ENCODE measurements at places on chromosomes 16 and 17.

DNA sequence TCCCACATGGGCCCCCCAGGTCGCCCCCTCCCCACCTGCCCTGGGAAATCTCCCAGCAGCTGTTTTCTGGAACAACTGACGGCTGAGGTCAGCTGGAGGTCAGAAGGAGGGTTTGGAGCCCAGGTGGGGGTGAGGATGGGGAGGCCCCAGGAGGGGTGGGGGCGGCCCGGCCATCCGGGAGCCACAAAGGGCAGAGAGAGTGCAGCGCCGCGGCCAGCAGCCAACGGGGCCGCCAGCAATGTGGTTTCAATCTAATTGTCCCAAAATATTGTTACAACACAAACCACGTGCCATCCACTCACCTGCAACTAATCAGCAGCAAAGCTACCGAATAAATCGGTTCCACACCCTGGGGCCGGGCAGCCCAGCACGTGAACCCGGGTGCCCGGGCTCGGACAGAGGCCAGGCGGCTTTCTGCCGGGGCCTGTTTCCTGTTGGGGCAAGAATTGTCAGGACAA, 28.3 kb upstream of the SLC38A10 start:
- DNase-seq = no peak

GRCh38 chr17:6546069-6546718, 10.2 kb downstream of the PITPNM3 start:
- no peak for DNase-seq

DNA sequence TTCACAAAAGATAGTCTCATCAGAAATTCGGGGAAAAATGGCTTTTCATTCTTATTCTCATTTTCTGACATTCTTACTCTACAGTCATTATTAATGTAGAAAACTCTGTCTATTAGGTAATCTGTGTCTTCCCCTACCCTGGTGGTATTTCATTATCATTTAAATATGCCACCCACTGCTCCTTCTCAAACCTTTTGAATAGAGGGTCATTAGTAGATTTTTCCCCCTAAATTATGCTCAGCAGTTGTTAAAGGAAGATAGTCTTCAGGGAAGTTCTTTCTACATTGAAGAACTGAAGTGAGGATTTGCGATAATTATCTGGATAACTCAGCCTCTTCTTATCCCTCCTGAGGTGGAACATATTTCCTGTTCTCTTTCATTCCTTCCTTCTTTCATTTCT, 989.5 kb upstream of the RBFOX1 start:
- DNase-seq = no peak

- DNase-seq = no peak
These were observed 998 bp upstream of the TMEM11 start for GRCh38 chr17:21214777-21215541.

- DNase-seq = no peak
These were observed 1.5 kb downstream of the DLG4 start for GRCh38 chr17:7218166-7218565.

DNA sequence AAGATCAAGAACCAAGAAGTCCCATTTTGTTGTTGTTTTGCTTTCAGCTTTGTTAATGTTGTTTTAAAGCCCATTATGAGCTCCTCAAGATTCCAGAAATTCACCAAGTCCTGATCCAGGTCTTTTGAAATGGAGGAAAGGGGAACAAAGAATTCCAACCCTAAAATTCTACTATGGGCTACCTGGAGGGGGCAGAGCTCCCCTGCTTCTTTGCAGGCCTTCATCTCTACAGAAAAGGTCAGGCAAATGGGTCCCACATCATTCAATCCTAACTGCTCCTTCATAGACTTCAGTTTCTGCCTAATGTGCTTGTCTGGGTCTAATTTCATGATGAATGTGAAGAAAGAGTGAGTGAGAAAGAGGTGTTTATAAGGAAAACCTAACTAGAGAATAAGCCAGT, 375.5 kb downstream of the TOX3 start:
- no peak for DNase-seq

DNA sequence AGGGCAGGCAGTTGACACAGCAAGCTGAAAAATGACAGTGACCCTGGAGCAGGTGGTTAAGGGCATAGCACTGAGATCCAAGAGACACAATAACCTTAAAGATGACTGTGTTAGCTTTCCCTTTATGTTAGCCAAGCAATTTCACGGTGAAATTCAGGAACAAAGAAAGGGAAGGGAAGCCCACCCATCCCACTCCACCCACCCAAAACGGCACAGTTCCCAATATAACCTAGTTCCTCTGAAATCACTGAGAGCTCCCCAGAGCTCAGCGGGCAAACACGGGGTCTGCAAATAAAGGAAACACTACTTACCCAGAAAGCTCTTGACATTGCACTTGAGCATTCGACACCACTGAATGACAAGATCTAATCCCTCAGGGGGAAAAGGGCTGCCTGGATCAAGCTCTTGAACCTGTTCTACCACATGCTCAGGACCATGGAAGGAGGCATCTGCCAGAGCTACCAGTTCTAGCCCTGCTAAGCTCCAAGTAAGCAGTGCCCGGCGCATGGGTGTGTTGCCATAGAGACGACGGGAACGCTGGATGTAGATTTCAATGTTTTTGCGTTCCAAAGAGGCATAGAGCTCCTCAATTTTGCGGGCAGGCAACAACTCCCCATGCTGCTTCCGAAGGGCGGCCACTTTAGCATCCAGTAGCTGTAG, 10.6 kb downstream of the BLTP2 start:
- DNase-seq = no peak

GRCh38 chr17:72600934-72601333, 480.1 kb downstream of the SOX9 start:
- no peak for DNase-seq

DNA sequence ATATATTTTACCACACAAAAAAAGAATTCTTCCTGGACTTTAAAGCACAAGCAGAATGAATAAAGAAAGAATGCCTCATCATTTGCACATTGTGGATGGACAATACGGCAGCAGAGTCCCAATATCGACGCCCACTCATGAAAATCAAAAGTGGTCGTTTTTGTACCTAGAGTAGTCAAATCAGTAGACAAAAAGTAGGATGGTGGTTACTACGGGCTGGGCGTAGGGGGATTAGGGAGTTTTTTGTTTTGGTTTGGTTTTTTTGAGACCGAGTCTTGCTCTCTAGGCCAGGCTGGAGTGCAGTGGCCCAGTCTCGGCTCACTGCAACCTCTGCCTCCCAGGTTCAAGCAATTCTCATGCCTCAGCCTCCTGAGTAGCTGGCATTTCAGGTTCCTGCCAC, 8.6 kb upstream of the CENPV start:
- DNase-seq = peak; percentile 26
